Amniotic epithelial cell (primary cell): ENCODE measurements at places on chromosomes 12 and 14.

- DNase-seq, result no peak
Observed at GRCh38 chr14:90755661-90756304, 60.4 kb downstream of the TTC7B start.

DNA sequence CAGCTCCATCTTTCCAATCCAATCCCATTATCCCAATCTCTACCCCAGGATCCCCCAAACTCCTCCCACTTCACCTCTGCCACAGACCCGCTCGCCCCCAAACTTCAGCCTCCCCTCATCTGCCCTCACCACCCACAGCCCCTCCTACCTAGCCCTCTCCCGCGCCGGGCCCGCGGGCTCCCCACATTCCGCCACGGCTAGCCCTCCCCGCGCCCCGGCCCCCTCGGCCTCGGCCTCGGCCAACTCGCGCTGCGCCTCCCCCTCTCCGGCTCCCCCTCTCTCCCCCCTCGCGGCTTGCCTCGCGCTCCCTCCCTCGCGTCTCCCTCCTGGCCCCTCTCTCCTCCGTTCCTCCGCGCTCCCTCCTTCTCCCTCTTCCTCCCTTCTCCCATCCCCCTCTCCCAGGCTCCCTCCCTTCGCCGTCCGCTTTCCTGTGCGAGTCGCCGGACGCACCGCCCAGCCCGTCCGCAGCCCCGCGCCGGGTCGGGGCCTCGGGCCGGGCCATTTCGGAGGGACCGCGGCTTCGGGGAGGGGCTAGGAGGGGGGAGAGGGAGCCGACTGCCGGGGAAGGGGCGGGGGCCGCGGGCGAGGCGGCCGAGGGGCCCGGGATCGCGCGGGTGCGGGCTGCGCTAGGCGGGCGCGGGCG is at the start of gene ATN1:
ATN1 (plus strand) TSS at position 581 of the 643 bp plus-strand sequence. CDS start 6,043 bp downstream, outside the sequence.
- DNase-seq, result peak; percentile 87

DNA sequence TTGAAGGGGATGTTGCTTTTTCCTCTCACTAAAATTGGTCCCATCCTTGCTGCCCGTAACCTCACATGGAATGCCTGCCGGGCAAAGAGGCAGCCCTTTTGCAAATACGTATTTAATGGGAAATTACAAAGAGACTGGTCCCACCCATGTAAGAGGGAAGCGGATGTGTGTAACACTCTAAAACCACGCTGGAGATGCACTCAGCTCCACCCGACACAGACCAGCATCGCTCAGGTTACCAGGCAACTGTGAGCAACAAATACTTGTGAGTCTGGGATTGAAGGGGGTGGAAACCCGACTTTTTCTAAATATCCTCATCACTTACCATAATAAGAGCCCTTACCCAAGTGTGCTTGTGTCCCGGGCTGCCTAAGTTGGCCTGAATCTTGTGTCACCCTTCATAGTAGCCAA is 47.7 kb downstream of the ELK3 start:
- peak; percentile 84 for DNase-seq

DNA sequence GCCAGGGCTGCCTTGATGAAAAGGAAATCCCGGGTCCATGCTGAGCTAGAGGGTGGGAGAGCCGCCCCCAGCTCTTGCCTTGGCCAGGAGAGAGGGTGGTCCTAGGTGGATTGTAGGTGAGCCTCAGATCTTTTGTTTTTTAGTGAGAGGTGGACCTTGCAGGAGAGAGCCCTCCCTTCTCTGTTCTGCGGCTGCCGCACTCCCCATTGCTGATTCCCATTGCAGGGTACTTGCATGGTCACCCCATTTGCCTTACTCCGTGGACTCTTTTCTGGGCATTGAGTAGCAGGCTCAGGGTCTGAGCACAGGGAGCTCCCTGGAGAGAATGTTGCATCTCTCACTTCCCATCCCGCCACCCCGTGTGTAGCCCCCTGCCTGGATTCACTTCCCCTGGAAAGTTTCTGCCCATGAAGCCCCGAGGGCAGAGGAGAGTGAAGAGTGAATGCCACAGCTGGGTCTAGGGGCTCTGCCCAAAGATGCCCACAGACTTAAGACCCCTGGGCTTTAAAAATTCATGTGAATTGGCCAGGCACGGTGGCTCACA is 10.2 kb downstream of the VASH1 start:
- DNase-seq, result no peak

- no peak for DNase-seq
Observed at GRCh38 chr14:104350463-104351185, 212.2 kb downstream of the KIF26A start.

DNA sequence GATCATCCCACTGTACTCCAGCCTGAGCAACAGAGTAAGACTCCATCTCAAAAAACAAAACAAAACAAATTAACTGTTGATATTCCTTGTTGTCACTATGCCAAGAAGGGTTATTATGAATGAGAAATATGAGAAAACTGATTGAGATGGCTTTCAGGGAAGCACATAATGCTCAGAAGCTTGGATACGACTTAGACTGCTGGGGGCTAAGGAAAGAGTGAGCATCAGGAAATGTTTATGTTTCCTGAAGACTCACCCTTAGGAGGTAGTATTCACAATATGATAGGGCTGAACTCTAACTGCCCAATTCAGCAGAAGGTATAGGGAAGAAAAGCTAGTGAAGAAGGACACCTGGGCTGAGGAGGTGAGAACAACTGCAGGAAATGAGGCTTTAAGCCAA is 6.3 kb downstream of the STYK1 start:
- DNase-seq, result no peak

DNA sequence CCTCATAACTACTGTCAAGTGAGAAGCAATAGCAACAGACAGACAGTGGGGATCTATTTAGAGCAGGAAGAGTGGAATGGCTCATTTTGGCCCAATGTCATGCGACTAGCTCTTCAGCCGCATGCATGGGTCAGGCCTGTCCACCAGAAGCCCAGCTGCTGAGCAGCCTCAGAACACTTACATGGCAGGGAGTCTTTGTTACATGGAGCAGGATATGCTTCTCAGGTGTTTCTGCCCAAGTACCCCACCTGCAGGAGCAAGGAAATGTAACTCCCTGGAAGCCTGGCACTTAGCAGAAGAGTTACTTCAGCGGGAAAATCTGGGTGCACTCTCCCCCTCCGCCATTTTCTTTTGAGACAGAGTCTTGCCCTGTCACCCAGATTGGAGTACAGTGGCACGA is 73.5 kb upstream of the ARHGAP5 start:
- DNase-seq, result no peak

DNA sequence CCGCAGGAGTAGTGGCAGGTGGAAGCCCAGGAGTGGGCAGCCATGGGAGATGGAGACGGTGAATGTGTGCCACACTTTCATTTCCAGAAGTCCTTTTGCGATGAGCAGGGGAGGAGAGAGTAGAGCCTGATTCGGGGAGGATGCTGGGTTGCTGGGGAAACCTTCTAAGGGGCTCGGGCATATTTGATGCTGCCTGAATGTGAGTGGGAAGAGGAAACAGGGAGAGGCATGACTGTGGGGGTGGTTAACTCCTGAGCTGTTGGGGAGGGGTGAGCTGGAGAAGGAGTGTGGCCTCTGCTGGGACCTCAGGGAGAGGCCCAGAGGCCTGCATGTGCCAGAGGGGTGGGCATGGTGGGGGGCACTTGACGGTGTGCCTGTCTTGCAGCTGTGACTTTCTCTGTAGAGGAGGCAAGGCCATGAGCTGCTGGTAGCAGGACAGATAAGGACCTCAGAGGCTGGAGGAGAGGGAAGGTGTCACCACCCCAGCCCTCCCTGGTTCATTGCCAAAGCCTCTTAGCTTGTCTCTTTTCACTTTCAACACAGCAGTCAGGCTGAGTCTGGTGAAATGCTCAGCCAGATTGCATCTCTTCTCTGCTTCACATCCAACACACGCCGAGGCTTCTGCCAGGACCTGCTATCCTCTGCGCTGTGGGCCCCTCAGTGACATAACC is 11.4 kb downstream of the GLT1D1 start:
- DNase-seq, result no peak

DNA sequence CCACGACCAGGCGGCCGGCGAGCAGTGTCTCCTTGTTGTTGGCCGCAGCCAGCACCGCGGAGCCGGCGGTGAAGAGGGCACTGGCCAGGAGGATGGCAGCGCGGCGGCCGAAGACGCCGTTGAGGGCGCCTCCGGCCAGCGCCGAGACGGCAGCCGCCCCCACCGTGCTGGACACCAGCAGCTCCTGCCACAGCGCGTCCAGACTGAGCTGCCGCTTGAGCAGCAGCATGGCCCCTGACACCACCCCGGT is 691 bp downstream of the SLC2A13 start:
- DNase-seq, result peak; percentile 11

- no peak for DNase-seq
Observed at GRCh38 chr14:69270795-69271708, 11.1 kb downstream of the GALNT16 start.

- DNase-seq, result no peak
Observed at GRCh38 chr12:13178568-13179210, 17.8 kb upstream of the EMP1 start.

DNA sequence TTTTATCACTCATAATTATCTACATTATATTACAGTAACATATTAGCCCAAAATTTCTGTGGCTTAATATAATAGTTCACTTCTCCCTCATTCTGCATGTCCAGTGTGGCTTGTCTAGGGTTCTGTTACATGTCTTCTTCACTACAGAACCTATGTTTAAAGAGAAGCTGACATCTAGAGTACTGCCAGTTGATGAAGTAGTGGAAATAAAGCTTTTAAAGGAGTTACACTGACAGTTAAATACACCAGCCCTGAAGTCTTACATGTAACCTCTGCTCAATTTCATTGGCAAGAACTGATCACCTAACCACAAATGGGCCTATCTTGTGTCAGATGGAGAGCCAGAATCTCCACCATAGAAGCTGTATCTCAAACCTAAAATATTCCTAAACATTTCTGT is 32.9 kb downstream of the RPS6KA5 start:
- DNase-seq, result no peak

DNA sequence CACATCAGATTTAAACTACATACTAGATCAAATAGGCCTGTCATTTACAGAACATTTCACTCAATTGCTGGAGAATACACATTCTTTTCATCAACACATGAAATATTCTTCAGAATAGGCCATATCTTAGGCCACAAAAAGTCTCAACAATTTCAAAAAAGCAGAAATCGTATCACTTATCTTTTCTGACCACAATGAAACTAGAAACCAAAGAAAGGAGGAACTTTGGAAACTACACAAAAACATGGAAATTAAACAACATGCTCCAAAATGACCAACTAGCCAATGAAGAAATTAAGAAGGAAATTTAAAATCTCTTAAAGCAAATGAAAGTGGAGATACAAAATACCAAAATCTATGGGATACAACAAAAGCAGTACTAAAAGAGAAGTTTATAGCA is 35.1 kb downstream of the PARP11 start:
- DNase-seq, result no peak

DNA sequence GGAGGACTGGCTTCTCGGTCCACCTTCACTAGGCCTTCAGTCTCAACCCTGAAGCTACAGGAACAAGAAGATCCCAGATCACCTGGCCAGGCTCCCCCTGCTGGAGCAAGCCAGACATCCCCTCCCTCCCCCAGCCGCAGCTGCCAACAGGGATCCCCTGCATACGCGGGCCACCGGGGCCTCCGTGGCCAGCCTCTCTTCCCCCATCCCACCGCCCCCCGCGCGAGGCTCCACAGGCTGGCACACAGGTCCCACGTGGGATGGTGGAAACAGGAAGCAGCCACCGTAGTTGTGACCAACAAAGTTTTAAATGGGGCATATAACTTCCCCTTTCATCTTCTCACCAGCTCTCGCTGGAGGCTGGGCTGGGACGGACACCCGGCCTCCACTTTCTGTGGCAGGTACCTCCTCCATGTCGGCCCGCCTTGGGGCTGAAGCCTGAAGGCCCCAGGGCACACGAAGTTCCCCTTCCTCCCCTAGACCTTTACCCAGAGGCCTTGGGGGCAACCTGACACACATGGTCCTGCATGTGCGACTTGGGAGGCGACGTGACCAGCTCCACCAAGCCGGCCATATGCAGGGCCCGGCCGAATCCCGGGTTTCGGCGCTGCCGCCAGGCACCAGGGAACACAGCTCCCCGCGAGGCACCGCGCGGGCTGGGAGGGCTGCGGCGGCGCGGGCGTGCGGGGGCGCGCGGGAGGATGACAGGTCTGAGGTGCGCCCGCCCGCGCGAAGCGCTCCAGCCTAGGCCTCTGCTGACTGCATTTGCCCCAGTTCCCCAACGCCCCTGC is 44.4 kb upstream of the PNMA1 start:
- peak; percentile 68 for DNase-seq

- DNase-seq, result no peak
Observed at GRCh38 chr12:108745641-108746040, 14.3 kb upstream of the CORO1C start.

- DNase-seq, result no peak
Observed at GRCh38 chr12:127401005-127401404, 866.0 kb upstream of the TMEM132C start.

DNA sequence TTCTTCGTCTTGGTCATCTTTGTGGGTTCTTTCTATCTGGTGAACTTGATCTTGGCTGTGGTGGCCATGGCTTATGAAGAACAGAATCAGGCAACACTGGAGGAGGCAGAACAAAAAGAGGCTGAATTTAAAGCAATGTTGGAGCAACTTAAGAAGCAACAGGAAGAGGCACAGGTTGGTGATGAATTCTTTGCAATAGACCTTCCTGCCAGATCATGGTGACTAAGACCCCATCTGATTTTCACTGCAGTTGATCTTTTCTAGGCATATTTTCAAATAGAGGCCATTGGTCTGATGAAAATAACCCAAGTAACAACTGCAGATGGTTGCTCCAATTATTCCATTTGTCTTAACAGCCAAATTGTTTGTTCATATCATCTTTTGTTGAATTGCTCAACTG is 114.4 kb downstream of the SCN8A start:
- no peak for DNase-seq

DNA sequence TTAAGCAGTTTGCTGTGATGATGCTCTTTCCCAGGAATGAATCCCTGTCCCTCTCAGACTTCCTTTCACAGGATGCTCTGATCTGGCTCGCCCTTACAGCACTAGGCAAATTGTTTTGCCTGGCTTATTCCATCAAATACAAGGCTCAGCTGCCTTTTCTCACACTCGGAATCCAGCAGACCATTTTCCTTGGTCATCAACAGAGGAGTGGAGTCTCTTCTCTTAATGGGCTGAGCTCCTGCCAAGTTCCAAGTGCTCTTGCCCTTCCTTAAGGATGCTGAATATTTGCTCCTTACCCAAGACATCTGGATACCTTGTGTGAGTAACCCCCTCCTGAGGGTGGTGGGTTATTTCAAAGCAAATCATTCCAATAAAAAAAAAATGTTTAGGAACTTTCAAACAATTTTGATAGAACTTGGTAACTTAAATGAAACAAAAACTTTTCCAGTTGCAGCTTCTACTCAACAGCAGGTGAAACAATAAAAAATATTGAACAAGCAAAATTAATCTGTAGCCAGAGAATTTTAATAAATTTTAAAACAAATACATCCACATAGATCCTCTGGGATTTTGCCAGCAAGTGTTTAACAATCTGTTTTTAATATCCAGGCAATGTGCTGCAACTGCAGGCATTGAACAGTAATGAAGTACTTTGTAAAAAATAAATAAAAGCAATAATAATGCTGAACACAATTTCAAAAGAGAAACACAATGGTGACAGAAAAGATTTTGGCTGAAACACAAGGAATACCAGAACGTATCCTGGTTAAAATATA is 264.0 kb upstream of the FAR2 start:
- DNase-seq, result peak; percentile 14

- no peak for DNase-seq
Observed at GRCh38 chr12:1758887-1759286, 61.5 kb upstream of the LRTM2 start.
